ENCODE measurements at places on chromosomes 1 and 21. TPM values are rescaled to one million over a fixed set of nuclear protein-coding genes. Genes with fewer than 3 reads are reported as not detected.

The KRTAP19-3 gene
- not detected for polyA plus RNA-seq

The ASCL5 gene
- 0.70 TPM for polyA plus RNA-seq

The NPHS2 gene
- not detected for polyA plus RNA-seq

The SEC22B gene
- 18.3 TPM for polyA plus RNA-seq

The PNRC2 gene
- 101 TPM for polyA plus RNA-seq

The DLGAP3 gene
- 0.45 TPM for polyA plus RNA-seq

The FAM110D gene
- 0.98 TPM for polyA plus RNA-seq

The PYGO2 gene
- polyA plus RNA-seq: 32.1 TPM

The TPR gene
- 52.0 TPM for polyA plus RNA-seq

The ARHGEF10L gene
- 29.4 TPM for polyA plus RNA-seq

The CCDC181 gene
- polyA plus RNA-seq: 1.1 TPM

The PSMB2 gene
- 57.6 TPM for polyA plus RNA-seq

The RGSL1 gene
- polyA plus RNA-seq: not detected

The OR2M3 gene
- polyA plus RNA-seq: 0.03 TPM

The ADCY10 gene
- polyA plus RNA-seq: 0.17 TPM

The TMEM269 gene
- polyA plus RNA-seq: 0.79 TPM

The HTR6 gene
- not detected for polyA plus RNA-seq

The TSPAN2 gene
- polyA plus RNA-seq: 9.4 TPM

The ZBTB8B gene
- polyA plus RNA-seq: 0.14 TPM

Measured in hindlimb muscle (tissue), 1 donor.